ENCODE measurements at places on chromosomes 7 and 10.

DNA sequence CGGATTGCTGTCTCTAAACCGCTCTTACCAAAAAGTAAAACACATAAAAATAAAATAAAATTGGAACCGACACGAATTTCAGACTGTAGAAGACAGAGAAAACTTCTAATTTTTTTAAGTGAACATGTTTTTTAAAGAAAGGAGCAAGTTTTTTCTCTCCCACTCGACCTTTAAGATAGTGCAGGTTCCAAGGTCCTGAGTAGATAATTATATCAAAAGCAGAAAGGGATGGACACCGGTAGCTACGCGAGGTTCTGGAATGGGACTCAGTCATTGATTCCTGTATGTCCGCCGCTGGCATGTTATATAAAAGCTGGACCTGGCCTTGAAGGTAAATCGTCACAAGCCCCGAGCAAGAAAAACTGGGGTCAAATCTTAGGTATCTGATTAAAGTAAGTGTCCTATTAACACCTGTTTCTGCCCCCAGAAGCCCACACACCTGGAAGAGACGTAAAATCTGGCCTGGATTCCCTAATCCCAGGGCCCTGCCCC lies 462 bp upstream of the CISD1 start:
- no peak for DNase-seq

DNA sequence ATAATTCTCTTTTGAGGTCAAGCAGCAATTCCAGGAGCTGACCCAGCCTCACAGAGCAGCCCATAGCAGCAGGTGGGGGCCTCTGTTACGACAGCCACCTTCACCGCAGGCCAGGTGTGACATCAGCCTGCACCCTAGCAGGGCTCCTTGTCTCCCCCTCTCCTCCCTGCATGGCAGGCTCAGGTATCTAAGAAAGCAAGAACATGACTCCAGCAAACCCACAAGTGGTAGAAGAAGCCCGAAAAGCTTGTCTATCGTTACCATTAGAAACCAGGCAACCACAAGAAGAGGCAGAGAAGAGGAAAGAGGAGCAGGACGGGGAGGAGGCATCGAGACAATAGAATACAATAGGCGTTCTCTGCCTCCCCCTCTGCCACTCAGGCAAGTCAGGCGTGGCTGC lies 104.0 kb upstream of the PRR15 start:
- no peak for DNase-seq

GRCh38 chr7:861222-861621 lies 15.1 kb upstream of the GET4 start:
- DNase-seq = no peak

DNA sequence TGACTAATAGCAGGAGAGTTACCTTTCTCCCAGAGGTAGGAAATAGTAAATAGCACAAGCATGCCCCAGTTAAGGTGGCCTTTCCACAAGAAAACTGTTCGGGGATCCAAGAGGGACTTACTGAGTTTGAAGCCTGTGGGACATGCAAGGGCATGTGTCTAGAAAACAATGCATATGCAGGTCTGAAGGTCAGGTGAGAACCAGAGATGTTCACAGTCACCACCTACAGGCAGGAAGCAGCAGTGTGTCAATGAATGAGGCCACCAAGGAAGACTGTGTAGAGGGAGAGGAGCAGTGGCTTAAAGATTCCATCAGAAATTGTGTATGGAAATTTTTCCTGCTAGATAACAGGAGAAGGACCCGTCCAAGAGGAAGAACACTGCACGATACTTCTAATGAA lies 66.0 kb downstream of the CALD1 start:
- DNase-seq = no peak

Data from T-helper 9 cell (primary cell).